ENCODE measurements at places on chromosomes 6 and 20.

DNA sequence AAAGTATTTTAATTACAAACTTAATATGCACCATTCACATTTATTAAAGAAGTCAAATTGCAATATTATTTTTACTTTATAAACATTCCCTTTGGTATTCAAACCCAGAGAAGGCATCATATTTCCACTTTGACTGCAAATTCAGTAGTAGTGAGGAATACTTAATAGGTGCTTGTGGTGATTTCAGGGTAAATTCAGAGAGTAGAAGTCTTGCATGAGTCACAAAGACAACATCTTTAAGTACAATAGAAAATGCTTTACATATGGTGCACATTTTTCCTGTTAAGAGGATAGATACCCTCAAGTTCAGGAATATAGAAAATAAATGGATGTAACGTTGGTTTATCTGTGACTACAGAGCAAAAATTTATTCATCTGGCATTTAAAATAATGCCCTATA, 390.2 kb downstream of the TENT5A start:
- no peak for DNase-seq

DNA sequence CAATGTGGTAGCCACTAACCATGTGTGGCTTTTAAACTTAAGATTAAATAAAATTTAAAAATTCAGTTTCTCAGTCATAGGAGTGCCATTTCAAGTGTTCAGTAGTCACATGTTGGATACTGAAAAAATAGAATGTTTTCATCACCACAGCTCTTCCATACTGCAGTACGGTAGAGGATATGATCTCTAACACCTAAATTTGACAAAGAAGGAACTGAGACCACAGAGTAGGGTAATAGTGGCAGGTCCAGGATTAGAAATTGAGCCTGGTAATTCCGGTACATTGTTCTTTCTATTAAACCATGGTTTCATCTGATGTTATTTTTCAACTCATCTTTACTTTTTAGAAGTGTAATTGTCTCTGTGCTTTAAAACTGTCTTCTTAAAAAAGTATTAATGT, 104.0 kb downstream of the CD2AP start:
- DNase-seq = no peak

GRCh38 chr6:43391440-43392031, 22.1 kb upstream of the ZNF318 start:
- DNase-seq = no peak

DNA sequence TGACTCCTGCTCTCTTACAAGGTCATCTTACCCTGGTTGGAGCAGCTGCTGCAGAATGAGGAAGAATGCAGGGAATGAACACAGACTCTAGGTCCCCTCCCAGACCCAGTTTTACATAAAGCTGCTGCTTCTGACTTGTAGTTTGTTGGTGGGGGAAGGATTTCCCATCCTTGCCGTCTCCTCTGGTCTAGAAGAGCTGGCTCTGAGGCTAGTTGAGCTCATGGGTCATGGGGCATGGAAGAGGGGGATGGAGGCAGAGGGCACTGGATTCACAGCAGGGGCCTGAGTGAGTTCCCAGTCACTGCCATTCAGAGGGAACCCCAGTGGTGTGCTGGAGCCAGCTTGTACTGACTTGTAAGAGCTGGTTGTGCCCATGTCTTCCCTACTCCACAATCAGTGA, 9.2 kb upstream of the GUCA1A start:
- DNase-seq = no peak

- no peak for DNase-seq
Measured at GRCh38 chr6:107866606-107867301, 42.6 kb upstream of the SCML4 start.

- no peak for DNase-seq
Measured at GRCh38 chr6:148472171-148473105, 129.8 kb downstream of the SASH1 start.

GRCh38 chr6:154297721-154298120, 58.9 kb downstream of the IPCEF1 start:
- DNase-seq = no peak

DNA sequence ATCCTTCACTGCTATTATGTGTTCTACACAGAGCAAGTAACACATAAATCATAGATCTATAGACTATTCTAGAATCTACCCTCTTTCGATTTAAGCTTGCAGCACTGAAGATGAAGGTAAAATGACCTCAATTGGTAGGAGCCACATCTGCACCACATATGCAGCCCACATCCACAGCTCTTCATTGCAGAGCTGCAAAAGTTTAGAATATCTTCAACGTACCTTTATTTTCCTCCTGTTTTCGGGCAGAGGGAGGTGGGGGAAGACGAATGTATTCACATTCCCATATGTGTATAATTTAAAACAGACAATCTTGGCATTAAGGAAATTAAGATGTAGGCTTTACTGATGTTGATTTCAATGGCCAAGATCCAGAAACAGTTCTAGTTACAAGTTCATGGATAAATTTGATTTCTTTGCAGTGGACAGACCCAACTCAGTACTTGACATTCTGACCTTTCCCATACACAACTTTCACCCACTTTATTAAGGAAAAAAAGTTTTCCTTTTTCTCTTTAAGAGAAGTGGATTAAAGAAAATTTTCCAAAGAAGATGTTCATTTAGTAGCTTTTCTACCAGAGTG, 14.0 kb downstream of the EPB41L2 start:
- no peak for DNase-seq

GRCh38 chr6:27505209-27506027, 32.5 kb upstream of the ZNF184 start:
- DNase-seq = no peak

GRCh38 chr20:47102629-47103028, 208.0 kb downstream of the EYA2 start:
- no peak for DNase-seq

DNA sequence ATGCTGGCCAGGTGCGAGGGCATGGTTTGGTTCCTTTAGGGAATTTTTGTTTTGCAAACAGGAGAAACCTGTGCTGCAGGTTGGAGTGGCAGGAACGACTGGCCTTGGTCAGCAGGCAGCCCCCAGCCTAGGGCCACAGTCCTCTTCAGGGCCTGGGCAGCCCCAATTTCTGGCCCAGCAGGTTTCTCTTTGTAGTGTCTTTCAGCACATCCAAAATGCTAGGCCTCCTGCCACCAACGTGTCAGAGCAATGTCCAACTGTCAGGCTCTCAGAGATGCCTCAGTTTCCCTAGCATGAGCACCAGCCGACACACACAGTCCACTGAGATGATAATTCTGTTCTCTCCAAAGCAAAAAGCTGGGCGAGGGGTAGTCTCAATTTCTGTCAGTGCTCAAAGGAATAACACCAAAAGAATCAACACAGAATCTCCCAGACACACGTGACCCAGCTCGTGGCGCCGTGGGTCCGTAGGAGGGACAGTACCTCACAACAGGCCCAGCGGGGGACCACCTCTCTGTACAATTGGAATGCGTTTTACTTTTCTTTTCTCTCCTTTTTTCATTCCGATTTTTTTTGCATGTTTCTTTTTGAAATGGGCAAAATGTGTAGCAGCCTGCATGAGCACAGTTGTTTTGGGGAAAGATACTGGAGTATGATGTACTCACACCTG, 125.9 kb downstream of the TAF4 start:
- no peak for DNase-seq
